ENCODE measurements at places on chromosomes 7 and 10. TPM values are rescaled to one million over a fixed set of nuclear protein-coding genes. Genes with fewer than 3 reads are reported as not detected.

- no peak for DNase-seq
Observed at GRCh38 chr7:116418524-116418923, 81.0 kb upstream of the CAV2 start.

DNA sequence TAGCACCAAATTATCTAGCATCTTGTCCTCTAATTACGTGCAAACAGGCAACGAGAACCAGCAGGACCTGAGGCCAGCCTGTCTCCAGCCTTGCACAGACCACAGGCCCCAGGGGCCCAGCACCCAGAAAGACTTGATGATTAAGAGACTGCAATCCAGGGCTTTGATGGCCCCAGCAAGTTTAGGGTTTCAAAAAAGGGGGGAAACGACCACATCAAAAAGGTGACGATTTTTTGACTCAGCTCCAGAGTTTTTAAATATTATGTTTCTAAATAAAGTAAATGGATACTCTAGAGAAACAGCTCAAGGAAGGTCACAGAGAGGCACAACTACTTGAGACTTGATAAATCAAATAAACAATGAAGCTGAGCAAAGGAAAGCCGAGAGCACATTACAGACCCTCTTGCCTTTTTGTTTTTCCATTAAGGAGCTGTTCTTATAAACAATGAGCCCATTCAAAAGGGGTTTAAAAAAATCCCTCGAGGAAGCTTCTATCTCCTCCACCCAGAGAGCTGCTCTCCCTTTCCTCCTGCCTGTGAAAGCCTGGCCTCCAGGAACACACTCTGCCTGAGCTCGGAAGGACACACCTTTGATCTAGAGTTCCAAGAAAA lies 44.1 kb downstream of the GLI3 start:
- no peak for DNase-seq

Gene WDFY4
- not detected for polyA plus RNA-seq

GRCh38 chr7:74271742-74272141 lies 17.5 kb upstream of the CLIP2 start:
- no peak for DNase-seq

GRCh38 chr7:155751409-155751808 lies 60.9 kb downstream of the SHH start:
- no peak for DNase-seq

DNA sequence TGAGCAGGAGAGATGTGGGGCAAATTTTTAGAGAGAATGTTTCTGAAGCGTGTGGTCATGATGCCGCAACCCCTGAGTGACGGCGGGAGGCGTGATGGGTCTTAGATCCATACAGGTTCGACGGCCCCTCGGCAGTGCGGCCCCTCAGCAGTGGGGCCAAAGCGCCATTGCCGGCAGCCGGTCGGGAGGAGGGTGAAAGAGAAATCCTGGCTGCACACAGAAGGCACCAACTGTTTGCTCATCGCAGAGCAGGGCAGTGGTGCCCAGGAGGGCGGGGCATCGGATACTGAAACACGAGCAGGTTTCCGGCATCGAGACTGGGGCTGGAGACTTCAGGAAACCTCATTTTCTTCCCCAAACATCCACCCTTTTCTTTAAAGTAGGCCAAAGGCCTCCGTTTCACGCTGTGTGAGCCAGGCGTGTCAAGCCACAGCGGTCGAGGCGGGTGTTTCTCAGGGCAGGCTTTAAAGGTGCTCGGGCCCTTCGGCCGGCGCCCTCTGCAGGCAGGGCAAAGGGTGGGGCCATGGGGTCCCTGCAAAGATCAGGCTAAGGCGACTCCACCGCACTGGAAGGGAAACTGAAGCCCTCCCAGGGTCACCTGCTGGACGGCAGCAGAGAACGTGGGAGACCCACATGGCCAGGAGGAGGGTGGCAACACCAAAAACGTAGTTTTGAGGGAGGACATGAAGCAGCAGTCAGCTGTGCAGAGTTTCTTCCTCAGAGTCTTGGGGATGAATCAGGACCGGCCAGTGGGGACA lies 42.0 kb upstream of the PPP2R2D start:
- DNase-seq, result no peak

Gene COL26A1
- not detected for polyA plus RNA-seq

DNA sequence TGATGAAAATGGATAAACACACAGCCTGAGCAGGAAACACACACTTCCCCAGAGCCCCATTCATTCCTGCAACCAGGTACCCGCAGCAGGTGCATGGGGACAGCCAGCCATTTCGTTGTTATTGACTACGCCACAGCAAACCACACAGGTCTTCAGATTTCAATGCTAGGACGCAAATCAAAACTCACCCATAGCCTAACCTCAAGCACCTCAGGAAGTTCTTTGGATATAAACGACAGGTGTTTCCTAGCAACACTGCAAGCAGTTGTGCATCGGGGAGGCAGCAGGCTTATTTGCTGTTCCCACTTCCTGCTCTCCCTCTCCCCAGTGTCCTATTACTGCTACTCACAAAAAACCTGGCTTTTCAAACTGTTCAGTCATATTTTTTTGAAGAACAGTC lies 176.5 kb upstream of the FRMD4A start:
- peak; percentile 81 for DNase-seq

GRCh38 chr7:114085592-114086501 lies 167.0 kb upstream of the PPP1R3A start:
- peak; percentile 55 for DNase-seq

Gene MRPL43
- 114 TPM for polyA plus RNA-seq

DNA sequence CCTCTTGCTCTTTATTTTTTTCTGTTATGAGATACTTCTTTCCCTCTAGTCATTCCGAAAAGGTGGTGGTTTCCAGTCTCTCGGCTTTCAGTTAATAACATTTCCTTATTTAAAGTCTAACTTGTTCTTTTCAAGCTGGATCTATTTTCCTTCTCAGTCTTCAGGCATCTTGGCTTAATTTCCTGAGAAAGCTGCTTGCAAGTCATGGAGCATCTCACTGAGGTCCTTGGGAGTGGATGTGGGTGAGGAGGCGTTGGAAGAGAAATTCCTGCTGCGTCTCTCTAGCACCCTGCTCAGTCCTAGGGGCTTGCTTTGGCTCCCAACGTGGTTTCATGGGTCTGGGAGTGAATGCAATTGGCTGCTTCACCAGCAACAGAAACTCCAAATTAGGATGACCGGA lies 210.2 kb upstream of the MKI67 start:
- no peak for DNase-seq

Gene EPHB6
- polyA plus RNA-seq, result 14.2 TPM

DNA sequence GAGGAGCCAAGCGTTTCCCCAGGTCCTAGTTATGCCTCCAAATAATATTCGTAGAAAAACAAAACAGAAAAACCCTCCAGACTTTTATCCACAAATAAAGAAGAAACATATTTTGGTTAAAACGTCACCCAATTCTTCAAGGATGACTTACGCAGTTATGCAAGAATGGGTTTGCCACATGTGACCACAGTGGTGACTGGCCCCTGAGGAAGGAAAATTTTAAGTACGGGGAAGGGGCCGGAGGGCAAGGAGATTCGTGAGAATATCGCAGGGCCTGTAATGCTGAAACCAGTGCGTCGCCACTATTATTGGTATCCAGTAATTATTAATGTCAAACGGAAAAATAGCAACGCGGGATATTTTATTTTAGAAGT lies 537 bp upstream of the MRPS24 start:
- no peak for DNase-seq

DNA sequence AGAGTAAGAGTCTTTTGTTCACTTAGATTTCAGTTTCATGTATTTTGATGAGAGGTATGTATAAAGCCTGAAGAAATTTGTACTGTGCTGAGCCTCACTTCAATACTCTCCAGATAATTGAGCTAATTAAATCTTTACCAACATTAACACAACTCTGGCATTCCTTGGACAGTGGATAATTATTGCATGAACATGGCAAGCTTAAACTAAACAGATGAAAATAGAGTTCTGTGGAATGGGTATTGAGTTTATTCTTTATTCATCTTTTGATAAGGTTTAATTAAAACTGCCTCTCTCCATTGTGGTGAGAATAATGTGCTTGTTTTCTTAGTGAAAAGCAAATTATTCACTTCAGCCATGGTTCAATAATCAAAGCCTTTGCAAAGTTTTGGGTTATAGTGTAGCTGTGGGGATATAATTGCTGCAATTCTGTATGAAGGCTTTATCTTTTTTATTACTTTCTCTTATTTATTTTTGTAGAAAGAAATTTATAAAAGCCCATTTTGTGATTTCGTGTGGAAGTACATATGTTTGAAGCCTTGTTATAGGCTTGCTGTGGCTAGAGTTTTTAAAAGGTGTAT lies 126.4 kb upstream of the FZD1 start:
- no peak for DNase-seq

GRCh38 chr10:129133856-129134255 lies 333.2 kb upstream of the MGMT start:
- no peak for DNase-seq

Gene GIMAP5
- polyA plus RNA-seq, result 415 TPM

Gene STEAP1
- not detected for polyA plus RNA-seq
